NCI-H1417 treated with DMSO at 0.1 percent for 48 hours (cell line): ENCODE measurements at places on chromosomes 7 and 10.

DNA sequence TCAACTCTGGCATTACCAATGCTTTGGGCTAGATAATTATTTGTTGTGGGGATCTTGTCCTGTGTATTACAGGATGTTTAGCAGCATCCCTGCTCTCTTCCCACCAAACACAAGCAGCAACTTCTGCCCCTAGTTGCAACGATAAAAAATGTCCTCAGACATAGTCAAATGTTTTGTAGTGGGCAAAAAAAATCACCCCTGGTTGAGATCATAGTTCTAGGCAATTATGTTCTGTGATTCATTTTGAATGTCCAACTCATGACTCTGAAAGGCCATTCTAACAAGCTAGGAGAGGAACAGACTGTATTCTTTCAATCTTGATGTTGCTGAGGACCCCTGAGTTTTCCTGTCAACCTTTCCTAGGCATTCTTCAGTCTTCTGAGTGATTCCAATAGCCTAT, 79.5 kb downstream of the RTKN2 start:
- no peak for DNase-seq

- DNase-seq, result no peak
These were observed 260.7 kb downstream of the BICC1 start for GRCh38 chr10:58773341-58773740.

- DNase-seq, result no peak
These were observed 4.5 kb upstream of the CCDC6 start for GRCh38 chr10:59910867-59911266.

DNA sequence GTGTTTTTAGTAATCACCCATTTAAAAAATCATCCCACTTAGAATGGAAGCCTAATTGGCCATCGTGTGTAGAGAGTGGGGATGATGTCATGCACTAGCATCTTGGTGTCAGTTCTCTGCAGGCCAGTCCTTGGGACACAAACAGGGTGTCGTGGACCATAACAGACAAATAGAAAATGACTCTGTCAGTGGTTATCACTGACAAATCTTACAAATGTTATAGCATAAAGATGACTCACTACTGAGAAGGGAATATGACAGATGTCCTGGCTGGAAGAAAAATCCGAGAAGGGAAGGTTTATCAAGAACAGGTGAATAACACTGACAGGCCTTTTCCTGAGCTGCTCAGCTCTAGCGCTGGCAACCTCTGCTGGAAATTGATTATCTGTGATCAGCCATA, 10.6 kb downstream of the CABCOCO1 start:
- DNase-seq, result no peak
